ENCODE measurements at places on chromosomes 2 and 18. TPM values are rescaled to one million over a fixed set of nuclear protein-coding genes. Genes with fewer than 3 reads are reported as not detected.

The RAB27B gene
- 99.0 TPM for total RNA-seq

DNA sequence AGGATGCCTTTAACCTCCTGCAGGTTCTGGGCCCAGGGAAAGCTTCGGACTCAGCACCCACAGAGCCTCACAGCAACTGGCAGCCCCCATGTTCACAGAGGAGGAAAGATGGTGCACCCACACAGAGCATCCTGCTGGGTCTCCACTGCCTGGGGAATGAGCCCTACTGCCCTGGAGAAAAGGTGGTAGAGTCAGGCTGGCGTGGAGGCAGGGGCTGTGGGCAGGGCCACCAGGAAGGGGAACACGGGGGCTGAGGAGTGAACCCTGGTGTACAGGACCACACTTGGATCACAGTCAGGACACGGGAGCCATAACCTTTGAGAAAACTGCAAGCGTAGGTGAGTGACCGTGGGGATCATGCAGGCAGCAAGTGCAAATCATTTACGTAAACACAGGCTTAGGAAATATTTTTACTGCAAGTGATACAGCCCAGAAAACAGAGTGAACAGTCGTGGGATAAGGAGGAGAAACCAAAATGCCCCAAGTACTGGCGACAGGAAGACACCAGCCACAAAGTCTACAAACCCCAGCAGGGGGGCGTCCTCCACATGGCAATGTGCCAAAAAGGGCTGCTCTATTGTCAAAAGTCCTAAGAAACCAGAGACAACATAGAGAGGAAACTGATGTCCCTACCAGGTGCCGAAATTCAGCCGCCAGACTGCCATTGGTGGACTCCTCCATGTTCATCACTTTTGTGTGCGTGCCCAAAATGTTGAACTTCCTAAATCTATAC lies 27.6 kb downstream of the STAT1 start:
- H3K27me3 ChIP-seq, result no peaks in the 10 kb centered on the region
- peak overlapping the region; percentile 30 for H3K27ac ChIP-seq
- no peak overlapping the region for H3K4me3 ChIP-seq
- peaks cover 12% of the 10 kb centered on the region for H3K4me1 ChIP-seq
- no peak for DNase-seq

GRCh38 chr18:6920099-6920955 lies 190.8 kb downstream of the ARHGAP28 start:
- no peak overlapping the region for H3K4me3 ChIP-seq
- H3K36me3 ChIP-seq, result no peaks in the 10 kb centered on the region
- peak; percentile 89 for DNase-seq

The CCL20 gene
- 1.2 TPM for total RNA-seq

GRCh38 chr2:223697892-223698645 lies 95.9 kb upstream of the SCG2 start:
- DNase-seq, result no peak
- no peaks in the 10 kb centered on the region for H3K36me3 ChIP-seq
- H3K27me3 ChIP-seq, result no peaks in the 10 kb centered on the region
- no peak overlapping the region for H3K27ac ChIP-seq

The LYPD6B gene
- total RNA-seq, result 2.9 TPM

DNA sequence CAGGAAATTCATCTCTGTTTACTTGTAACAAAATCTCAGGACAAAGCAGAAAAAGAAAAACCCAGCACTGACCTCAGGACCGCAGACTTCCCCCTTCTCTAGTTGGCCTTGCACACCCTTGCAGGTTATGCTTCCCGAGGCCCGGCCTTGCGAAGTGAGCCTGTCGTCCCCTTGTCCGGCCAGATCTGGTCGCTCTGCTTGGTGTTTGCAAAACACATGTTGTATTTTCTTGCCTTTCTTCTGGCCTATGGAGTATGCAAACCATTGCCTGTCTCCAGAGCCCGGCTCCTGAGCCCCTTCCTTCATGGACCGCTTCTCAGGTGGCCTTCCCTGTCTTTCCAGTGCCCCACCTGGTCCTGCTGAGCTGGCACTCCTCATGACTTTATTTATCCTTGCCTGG lies 4.8 kb downstream of the IMPA2 start:
- no peaks in the 10 kb centered on the region for H3K36me3 ChIP-seq
- no peak overlapping the region for H3K4me3 ChIP-seq
- no peaks in the 10 kb centered on the region for H3K27me3 ChIP-seq
- H3K4me1 ChIP-seq, result no peaks in the 10 kb centered on the region
- no peak for DNase-seq
- H3K27ac ChIP-seq, result no peak overlapping the region

GRCh38 chr2:27179344-27180000 lies 30.7 kb downstream of the TCF23 start:
- H3K4me3 ChIP-seq, result no peak overlapping the region
- peaks cover 12% of the 10 kb centered on the region for H3K27me3 ChIP-seq
- H3K27ac ChIP-seq, result peak overlapping the region; percentile 66
- H3K4me1 ChIP-seq, result peaks cover 54% of the 10 kb centered on the region
- no peak for DNase-seq

DNA sequence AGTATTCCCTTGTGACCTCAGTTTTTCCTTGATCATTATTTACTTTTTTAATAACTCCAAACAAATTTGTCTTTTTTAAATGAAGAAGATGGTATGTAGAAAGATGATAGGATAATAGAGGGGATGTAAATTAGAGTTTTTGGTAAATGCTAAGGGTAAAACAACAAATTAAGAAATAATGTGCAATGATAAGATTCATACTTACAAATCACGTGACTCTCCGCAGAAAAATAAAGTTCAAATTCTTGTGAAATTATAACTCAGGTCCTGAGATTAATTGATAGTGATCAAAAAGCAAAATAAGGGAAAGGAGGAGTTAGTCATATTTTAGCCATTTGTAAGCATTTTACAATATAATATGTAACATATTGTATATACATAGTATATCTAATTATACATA lies 304.1 kb upstream of the KCNH7 start:
- no peak for DNase-seq
- H3K27me3 ChIP-seq, result no peaks in the 10 kb centered on the region
- H3K4me3 ChIP-seq, result no peak overlapping the region
- no peak overlapping the region for H3K27ac ChIP-seq

GRCh38 chr2:27946530-27947060 lies 56.1 kb downstream of the BABAM2 start:
- H3K27me3 ChIP-seq, result no peaks in the 10 kb centered on the region
- no peaks in the 10 kb centered on the region for H3K36me3 ChIP-seq
- H3K4me1 ChIP-seq, result peaks cover 19% of the 10 kb centered on the region
- H3K4me3 ChIP-seq, result no peak overlapping the region
- DNase-seq, result no peak

DNA sequence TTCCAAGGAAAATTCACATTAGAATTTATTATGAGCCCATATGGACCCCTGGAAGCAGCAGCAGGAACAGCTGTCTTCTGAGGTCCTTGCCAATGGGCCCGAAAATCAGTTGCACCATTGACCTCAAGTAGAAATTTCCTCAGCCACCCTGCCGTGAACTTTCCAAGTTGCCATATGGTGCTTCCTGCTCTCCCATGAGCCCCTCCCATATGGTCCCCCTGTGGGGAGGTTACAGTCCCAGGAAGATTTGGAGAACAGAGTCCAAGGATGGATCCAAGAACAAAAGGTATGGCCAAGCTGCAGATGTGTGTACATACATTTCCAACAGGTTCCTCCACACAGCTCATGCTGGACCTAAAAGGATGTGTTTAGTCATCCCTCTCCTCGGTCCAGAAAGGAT lies 34.6 kb downstream of the DIPK1C start:
- H3K4me1 ChIP-seq, result no peaks in the 10 kb centered on the region
- no peaks in the 10 kb centered on the region for H3K27me3 ChIP-seq
- no peak overlapping the region for H3K27ac ChIP-seq
- no peaks in the 10 kb centered on the region for H3K36me3 ChIP-seq

- no peak overlapping the region for H3K27ac ChIP-seq
- DNase-seq, result peak; percentile 94
- H3K4me1 ChIP-seq, result peaks cover 19% of the 10 kb centered on the region
- H3K27me3 ChIP-seq, result no peaks in the 10 kb centered on the region
- H3K36me3 ChIP-seq, result no peaks in the 10 kb centered on the region
- peak overlapping the region; percentile 3 for H3K4me3 ChIP-seq
Observed at GRCh38 chr2:11753886-11754699, 7.7 kb downstream of the LPIN1 start.

DNA sequence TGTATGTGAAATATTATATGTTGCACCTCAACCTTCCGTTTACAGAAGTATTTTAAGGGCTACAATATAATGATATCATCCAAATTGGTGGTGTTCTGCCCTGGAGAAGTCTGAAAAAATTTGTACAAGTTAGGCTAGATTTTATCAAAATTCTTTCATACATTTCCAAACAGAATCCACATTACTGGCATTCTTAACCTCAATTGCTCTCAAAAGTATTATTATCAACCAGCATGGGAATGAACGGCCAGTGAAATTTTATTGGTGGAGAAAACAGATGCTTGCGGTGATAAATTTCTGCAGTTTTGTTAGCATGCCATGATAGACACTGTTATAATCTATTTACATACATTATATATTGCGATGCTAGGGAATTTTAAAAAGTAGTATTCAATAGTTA lies 88.3 kb upstream of the TFPI start:
- H3K27me3 ChIP-seq, result no peaks in the 10 kb centered on the region
- H3K27ac ChIP-seq, result no peak overlapping the region
- DNase-seq, result no peak
- no peaks in the 10 kb centered on the region for H3K36me3 ChIP-seq

The KLHL41 gene
- 1.2 TPM for total RNA-seq

- no peak overlapping the region for H3K4me3 ChIP-seq
- no peaks in the 10 kb centered on the region for H3K36me3 ChIP-seq
- no peak overlapping the region for H3K27ac ChIP-seq
- no peaks in the 10 kb centered on the region for H3K4me1 ChIP-seq
- H3K27me3 ChIP-seq, result no peaks in the 10 kb centered on the region
Observed at GRCh38 chr2:239544918-239545465, 144.2 kb upstream of the HDAC4 start.

The C2orf78 gene
- total RNA-seq, result not detected

DNA sequence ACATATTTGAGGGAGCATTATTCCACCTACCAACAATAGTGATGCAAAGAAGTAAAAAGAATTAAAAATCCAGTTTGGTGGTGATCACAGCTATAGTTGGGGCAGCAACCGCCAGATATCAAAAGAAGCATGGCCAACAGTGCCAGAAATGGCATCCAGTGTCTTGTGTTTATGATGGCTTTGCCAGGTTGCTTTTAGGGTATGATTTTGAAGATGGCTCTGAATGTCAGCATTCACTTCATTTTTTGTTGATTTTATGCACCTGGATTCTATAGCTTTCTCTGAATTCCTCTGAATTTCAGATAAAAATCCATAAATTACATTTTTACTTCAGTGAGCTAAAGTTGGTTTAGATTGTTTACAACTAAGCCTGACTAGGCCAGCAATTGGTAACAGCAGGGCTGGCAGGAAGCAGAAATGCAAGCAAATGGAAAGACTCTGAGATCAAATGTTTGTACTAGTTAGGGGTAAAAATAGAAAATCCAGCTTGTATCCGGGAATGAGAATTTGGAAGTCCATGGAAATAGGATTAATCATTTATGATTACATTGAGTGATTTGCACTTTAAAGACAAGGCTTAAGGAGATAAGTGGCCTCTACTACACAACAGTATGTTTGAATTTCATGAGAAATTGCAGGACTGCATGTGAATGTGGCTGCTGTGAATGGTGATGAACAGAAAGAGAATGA lies 40.4 kb downstream of the COL3A1 start:
- no peaks in the 10 kb centered on the region for H3K27me3 ChIP-seq
- H3K4me3 ChIP-seq, result no peak overlapping the region
- H3K4me1 ChIP-seq, result peaks cover 28% of the 10 kb centered on the region
- H3K27ac ChIP-seq, result peak overlapping the region; percentile 33
- peaks cover 29% of the 10 kb centered on the region for H3K36me3 ChIP-seq
- no peak for DNase-seq

The OSBPL1A gene
- total RNA-seq, result 51.8 TPM

GRCh38 chr2:189421644-189422043 lies 19.6 kb upstream of the WDR75 start:
- no peaks in the 10 kb centered on the region for H3K27me3 ChIP-seq
- H3K27ac ChIP-seq, result no peak overlapping the region
- no peaks in the 10 kb centered on the region for H3K36me3 ChIP-seq

The OR6B2 gene
- total RNA-seq, result not detected

- peak; percentile 76 for DNase-seq
- H3K4me1 ChIP-seq, result no peaks in the 10 kb centered on the region
- no peaks in the 10 kb centered on the region for H3K27me3 ChIP-seq
- H3K36me3 ChIP-seq, result no peaks in the 10 kb centered on the region
- H3K27ac ChIP-seq, result no peak overlapping the region
- no peak overlapping the region for H3K4me3 ChIP-seq
Observed at GRCh38 chr2:176149939-176150583, 1.3 kb upstream of the HOXD4 start.

The TMEM247 gene
- total RNA-seq, result not detected

GRCh38 chr2:23484767-23485166 lies 99.8 kb downstream of the KLHL29 start:
- H3K4me1 ChIP-seq, result peaks cover 17% of the 10 kb centered on the region
- H3K4me3 ChIP-seq, result no peak overlapping the region
- H3K27ac ChIP-seq, result no peak overlapping the region
- H3K27me3 ChIP-seq, result no peaks in the 10 kb centered on the region
- no peak for DNase-seq
- H3K36me3 ChIP-seq, result no peaks in the 10 kb centered on the region

DNA sequence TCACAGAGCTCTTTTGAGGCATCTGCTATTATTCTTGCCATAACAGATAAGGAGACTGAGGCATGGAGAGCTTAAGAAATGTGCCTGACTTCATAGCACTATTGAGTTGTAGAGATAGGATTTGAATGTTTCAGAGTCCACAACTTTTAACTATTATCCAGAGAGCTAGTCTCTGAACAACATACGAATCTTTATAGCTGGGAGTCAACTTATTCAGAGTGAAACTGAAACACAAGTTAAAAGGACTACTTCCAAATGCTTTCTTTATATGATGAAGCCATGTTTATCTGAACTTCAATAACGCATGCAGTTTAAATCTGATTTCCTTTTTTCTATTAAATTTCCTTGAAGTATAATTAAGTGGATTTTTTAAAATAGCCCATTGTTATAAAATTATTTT lies 268.8 kb downstream of the IKZF2 start:
- H3K4me1 ChIP-seq, result no peaks in the 10 kb centered on the region
- H3K27me3 ChIP-seq, result no peaks in the 10 kb centered on the region
- no peak for DNase-seq
- no peak overlapping the region for H3K4me3 ChIP-seq

- H3K4me3 ChIP-seq, result no peak overlapping the region
- H3K36me3 ChIP-seq, result no peaks in the 10 kb centered on the region
- no peaks in the 10 kb centered on the region for H3K27me3 ChIP-seq
- H3K4me1 ChIP-seq, result no peaks in the 10 kb centered on the region
Observed at GRCh38 chr18:39909706-39910105, 2045.3 kb upstream of the PIK3C3 start.

The SKOR2 gene
- total RNA-seq, result not detected

The SERPINB10 gene
- 0.29 TPM for total RNA-seq

DNA sequence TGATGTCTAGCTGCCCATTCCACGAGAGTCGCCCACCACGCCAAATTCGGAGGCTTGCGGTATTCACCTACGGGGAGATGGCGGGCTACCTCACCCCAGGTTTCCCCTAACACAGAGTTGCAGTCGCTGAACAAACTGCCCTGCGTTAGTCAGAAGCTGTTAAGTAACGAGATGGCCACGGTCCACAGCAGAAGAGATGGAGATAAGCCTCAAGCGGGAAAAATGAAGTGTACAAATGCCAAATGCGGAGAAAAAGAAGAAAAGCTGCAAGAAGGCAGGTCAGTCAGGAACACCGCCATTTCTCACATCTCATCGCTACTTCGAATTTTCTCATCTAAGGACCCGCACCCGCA lies 425 bp downstream of the ASB3 start:
- H3K27me3 ChIP-seq, result no peaks in the 10 kb centered on the region
- peak overlapping the region; percentile 69 for H3K27ac ChIP-seq
- DNase-seq, result peak; percentile 72
- H3K36me3 ChIP-seq, result no peaks in the 10 kb centered on the region
- H3K4me3 ChIP-seq, result peak overlapping the region; percentile 76
- H3K4me1 ChIP-seq, result peaks cover 22% of the 10 kb centered on the region

Data from osteoblast (primary cell).